Posterior vena cava (tissue), 2 donors: ENCODE measurements at places on chromosomes 1 and 21. TPM values are rescaled to one million over a fixed set of nuclear protein-coding genes. Genes with fewer than 3 reads are reported as not detected.

Gene MCOLN3
- total RNA-seq = 0.46 TPM

Gene SPATA17
- 0.48 TPM for total RNA-seq

Gene ETV3L
- not detected for total RNA-seq

Gene SPRR5
- not detected for total RNA-seq

Gene C1orf210
- not detected for total RNA-seq

Gene HSD3B2
- 0.52 TPM for total RNA-seq

Gene IGSF3
- 2.2 TPM for total RNA-seq

Gene C21orf58
- total RNA-seq = 0.57 TPM

Gene NENF
- total RNA-seq = 95.2 TPM

Gene KRTAP10-10
- total RNA-seq = not detected

Gene RWDD3
- total RNA-seq = 17.1 TPM

Gene PADI2
- 1.6 TPM for total RNA-seq

Gene BEND5
- 5.8 TPM for total RNA-seq

Gene GPR89B
- total RNA-seq = 11.3 TPM

Gene CDC42SE1
- 65.7 TPM for total RNA-seq

Gene SPATA45
- not detected for total RNA-seq

Gene ELF3
- 0.48 TPM for total RNA-seq

Gene CYYR1
- 18.1 TPM for total RNA-seq

Gene OR6N1
- total RNA-seq = not detected

Gene KLF17
- 0.32 TPM for total RNA-seq

Gene GJA8
- total RNA-seq = not detected

Gene OR6K3
- total RNA-seq = not detected

Gene TFF1
- total RNA-seq = not detected

Gene DNASE2B
- not detected for total RNA-seq

Gene MASP2
- total RNA-seq = not detected

Gene CFHR2
- not detected for total RNA-seq

Gene SLFNL1
- total RNA-seq = 0.14 TPM

Gene RIMS3
- total RNA-seq = 8.2 TPM

Gene TBX19
- 1.8 TPM for total RNA-seq

Gene TNN
- 0.14 TPM for total RNA-seq

Gene TMEM269
- total RNA-seq = not detected

Gene RNF223
- not detected for total RNA-seq

Gene A3GALT2
- total RNA-seq = not detected

Gene OR10Z1
- not detected for total RNA-seq

Gene FAM43B
- 3.9 TPM for total RNA-seq

Gene KRTAP21-1
- not detected for total RNA-seq

Gene TSTD1
- 12.5 TPM for total RNA-seq

Gene LCK
- 1.1 TPM for total RNA-seq

Gene SELENOF
- total RNA-seq = 183 TPM

Gene MAP10
- 2.9 TPM for total RNA-seq

Gene POGZ
- 58.0 TPM for total RNA-seq

Gene HTR1D
- not detected for total RNA-seq

Gene LCE1F
- not detected for total RNA-seq

Gene SH2D1B
- 0.14 TPM for total RNA-seq

Gene SELENBP1
- 50.4 TPM for total RNA-seq

Gene LINGO4
- total RNA-seq = not detected

Gene RAB3B
- total RNA-seq = not detected

Gene LAMB3
- 1.5 TPM for total RNA-seq

Gene IGSF9
- 0.10 TPM for total RNA-seq

Gene CHODL
- 0.24 TPM for total RNA-seq

Gene ADGRL4
- total RNA-seq = 34.1 TPM

Gene NFASC
- total RNA-seq = 57.1 TPM

Gene SEMA6C
- total RNA-seq = 10.1 TPM

Gene HSD11B1
- 14.8 TPM for total RNA-seq

Gene FAM76A
- total RNA-seq = 16.5 TPM
